ENCODE measurements at places on chromosomes 7 and 10. TPM values are rescaled to one million over a fixed set of nuclear protein-coding genes. Genes with fewer than 3 reads are reported as not detected.

HOXA2 gene
- 0.83 TPM for total RNA-seq

FBXL13 gene
- 5.6 TPM for total RNA-seq

DNA sequence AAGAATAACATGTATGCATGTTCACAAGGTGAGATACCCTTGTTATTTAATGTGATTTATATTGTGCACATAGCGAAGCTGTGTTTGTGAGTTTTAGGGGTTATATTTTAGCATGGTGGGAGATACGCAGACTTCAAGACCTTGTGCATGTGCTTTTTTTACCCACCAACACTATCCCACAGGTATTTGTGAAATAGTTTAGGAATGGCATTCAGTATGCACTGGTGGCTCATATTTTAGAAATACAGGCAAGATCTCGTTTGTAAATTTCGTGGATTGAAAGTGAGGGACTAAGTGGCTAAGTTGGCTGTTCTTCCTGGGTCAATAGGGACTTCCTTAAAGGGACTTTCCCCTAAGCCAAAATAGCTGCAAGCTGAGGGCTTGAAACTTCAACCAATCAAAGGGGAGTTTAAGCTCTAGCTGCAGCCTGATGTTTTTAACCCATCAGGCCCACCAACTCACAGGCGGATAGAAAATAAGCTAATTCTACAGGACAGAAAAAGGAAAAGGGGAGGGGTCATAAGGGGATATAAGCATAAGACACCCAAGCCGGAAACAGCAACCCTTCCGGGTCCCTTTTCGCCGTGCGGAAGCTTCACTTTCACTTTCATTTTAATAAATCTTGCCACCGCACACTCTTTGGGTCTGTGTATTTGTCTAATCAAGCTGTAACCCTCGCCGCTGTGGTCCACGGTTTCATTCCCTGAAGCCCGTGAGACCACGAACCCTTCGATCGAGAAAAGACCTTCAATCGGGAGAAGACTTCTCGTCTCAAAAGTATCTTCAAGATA is 291.0 kb downstream of the GPR158 start:
- no peaks in the 10 kb centered on the region for H3K36me3 ChIP-seq
- H3K27ac ChIP-seq = no peak overlapping the region
- no peak overlapping the region for H3K4me3 ChIP-seq
- H3K27me3 ChIP-seq = no peaks in the 10 kb centered on the region
- no peak for DNase-seq
- no peaks in the 10 kb centered on the region for H3K4me1 ChIP-seq

COMTD1 gene
- total RNA-seq = 20.7 TPM

NANOS1 gene
- 0.36 TPM for total RNA-seq

ADAP1 gene
- 18.1 TPM for total RNA-seq

DNA sequence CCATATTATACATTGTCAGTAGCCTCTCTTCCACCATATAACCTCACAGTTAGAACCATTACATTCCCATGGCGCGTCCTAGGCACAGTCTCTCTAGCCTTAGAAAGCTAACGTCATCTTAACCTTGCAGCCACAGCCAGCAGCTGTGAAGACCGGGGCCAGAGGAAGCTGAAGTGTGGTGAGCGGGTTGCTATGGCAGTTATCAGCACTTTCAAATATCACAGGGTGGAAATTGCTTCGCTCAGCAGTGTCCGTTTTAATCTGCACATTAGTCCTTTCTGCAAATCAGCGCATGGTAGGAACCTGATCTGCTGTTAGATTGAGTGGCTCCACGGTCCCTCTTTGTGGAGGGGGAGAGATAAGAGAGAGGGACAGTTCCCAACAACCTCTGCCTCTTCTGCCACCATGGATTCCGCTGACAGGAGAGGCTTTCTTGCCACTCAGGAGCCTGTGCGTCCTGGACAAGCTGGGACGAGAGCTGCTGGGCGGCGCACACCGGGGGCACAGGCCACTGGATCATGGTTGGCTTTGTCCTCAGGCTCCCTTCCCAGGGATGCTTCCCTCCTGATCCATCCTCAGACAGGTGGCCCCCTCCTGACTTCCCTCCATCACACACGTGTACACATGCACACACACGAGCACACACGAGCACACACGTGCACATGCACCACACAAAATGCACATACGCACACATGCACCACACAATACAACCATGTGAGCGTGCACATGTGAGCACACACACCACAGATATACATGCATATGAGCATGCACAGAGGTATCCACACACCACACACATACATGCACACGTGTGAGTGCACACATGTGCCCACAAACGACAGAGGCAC is 93.8 kb downstream of the WDR37 start:
- H3K4me1 ChIP-seq = no peaks in the 10 kb centered on the region
- no peak overlapping the region for H3K4me3 ChIP-seq
- no peaks in the 10 kb centered on the region for H3K27me3 ChIP-seq
- no peaks in the 10 kb centered on the region for H3K36me3 ChIP-seq

GRCh38 chr10:60358282-60358681 is 31.4 kb downstream of the ANK3 start:
- no peaks in the 10 kb centered on the region for H3K36me3 ChIP-seq
- no peak for DNase-seq
- H3K27ac ChIP-seq = no peak overlapping the region
- no peaks in the 10 kb centered on the region for H3K4me1 ChIP-seq
- H3K27me3 ChIP-seq = no peaks in the 10 kb centered on the region

ASZ1 gene
- total RNA-seq = not detected

Measured in spleen (tissue), 13 donors.